NCI-H524 (cell line): ENCODE measurements at places on chromosomes 2 and 18.
A peak's percentile ranks its signal among the peaks of the same experiment; 100 is the strongest.

GRCh38 chr2:85024372-85025047 lies 53.5 kb downstream of the KCMF1 start:
- no peak for DNase-seq

DNA sequence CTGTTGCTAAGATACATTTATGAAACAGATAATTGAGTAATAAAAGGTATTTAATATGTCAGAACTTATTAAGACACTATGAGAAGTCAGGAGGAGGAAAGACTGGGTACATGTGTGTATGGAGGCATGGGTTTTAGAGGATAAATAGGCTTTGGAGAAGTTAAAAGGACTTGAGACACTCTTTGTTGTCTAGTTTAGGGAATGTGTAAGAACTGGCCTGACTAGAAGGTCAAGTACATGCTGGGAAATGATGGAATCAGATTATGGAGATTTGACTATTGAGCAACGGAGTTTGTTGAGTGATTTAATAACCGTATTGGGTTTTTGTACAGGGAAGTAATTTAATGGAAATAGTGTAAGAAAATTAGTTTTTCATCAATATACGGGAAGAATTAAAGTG lies 28.2 kb upstream of the SPDYA start:
- DNase-seq: no peak

DNA sequence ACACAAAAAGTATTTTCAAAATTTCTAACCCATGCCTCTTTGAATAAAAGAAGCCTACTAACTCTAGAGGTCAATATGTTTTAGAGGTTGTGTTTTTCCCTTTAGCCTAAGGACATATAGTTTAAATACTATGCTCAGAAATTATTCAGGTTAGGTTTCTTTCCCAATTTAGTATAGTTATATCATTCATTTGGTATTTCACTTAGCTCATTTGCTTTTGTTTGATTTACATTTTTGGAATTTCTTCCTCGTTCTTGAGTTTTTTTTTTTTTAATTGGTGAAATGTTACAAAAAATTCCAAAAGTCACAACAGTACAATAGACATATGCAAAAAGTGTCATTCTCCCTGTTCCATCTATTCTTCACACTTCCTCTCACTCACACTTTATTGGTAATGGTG lies 371.3 kb upstream of the TNP1 start:
- no peak for DNase-seq

- DNase-seq: no peak
These were observed 55.1 kb downstream of the CYP27C1 start for GRCh38 chr2:127164761-127165538.

- DNase-seq: no peak
These were observed 31.4 kb downstream of the FN1 start for GRCh38 chr2:215404348-215405012.

- peak; percentile 62 for DNase-seq
These were observed 109.7 kb downstream of the CLIP4 start for GRCh38 chr2:29224693-29225551.

- no peak for DNase-seq
These were observed 131.4 kb downstream of the ACOXL start for GRCh38 chr2:110863726-110864125.

- no peak for DNase-seq
These were observed 18.9 kb downstream of the PIK3C3 start for GRCh38 chr18:41973983-41974382.

DNA sequence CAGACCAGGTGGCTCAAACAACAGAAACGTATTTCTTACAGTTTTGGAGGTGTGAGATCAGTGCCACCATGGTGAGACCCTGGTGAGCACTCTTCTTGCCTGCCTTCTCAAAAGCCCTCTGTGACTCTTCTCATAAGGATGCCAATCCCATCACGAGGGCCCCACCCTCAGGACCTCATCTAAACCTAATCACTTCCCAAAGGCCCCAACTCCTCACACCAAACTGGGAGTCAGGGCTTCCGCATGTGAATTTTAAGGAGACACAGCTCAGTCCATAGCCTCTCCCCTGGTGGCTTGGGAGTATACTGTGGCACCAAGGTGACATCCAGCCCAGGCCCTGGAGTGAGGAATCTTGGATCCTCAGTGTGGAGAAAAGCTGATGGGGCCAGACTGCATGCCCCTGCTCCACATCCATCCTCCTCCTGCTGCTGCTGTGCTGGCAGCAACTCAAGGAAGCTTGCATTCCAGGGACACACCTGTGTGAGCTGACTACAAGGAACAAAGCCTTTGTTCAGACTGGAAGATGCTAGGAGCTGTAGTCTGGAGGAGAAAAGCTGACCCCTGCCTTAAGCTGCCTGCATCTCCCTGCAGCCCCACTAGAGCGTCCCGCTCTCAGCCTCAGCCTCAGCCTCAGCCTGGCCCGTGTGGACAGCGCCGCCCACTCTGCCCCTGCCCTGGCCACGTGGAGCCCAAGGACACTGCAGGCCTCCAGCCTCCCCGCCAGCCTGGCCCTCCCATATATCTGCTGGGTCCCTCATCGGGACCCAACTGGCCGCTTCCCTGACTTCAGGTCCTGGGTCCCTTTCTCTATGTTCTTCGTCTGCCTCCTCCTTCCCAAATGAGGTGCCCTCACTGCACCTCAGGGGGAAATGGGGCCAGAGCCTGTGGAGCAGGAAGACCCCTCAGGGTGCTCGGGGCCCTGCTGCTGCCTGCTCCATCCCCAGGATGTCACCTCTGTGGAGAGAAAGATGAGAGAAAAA lies 87.8 kb upstream of the RAB6C start:
- DNase-seq: no peak

DNA sequence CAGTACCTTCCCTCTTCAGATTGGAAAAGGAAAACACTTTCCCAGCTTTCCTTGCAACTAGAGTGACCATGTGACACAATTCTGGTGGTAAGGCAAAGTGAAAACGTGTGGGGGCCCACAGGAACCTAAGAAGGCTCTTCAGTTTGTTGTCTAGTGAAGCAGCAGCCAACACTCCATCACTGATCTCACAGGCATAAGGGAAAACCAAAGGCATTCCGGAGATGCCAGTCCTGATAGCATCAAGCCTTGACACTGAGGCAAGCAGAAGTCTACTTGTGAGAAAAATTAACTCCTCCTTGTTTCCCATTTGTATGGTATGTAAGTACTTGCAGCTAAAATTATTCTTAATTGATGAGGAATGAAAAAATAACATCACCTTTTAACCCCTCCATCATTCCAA lies 88.3 kb downstream of the ETAA1 start:
- no peak for DNase-seq

- DNase-seq: no peak
These were observed 278.5 kb downstream of the SRBD1 start for GRCh38 chr2:45332567-45332966.

DNA sequence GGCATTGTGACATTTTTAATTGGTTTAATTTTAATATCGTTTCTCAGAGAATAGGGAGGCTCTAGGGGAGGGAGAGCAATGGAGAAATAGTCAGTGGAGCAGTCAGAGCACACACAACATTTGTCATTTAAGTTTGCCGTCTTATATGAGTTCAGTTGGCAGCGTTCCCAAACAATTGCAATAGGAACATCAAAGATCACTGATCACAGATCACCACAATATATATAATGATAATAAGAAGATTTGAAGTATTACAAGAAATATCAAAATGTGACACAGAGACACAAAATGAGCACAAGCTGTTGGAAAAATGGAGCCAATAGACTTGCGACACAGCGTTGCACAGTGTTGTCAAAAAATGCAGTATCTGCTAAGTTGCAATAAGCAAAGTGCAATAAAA lies 303.7 kb downstream of the CDH19 start:
- DNase-seq: no peak

DNA sequence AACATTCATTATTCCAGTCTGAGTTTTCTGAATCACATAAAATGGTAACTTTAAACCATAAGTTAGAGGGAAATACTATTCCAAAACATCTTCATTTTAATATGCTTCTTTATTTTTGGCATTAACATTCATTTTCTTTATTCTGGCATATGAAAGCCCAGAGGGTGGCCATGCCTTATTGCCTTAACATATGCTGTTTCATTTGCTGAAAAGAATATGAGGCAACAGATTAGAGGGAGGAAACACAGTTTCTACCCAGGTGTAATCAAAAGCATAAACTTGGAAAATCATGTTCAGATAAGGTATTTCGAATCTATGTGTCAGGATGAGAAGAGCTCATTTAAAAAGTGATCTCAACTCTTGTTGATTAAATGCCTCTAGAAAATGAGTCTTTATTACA lies 379.9 kb upstream of the DSEL start:
- DNase-seq: no peak

- DNase-seq: no peak
These were observed 23.3 kb downstream of the CTDP1 start for GRCh38 chr18:79702906-79703305.

DNA sequence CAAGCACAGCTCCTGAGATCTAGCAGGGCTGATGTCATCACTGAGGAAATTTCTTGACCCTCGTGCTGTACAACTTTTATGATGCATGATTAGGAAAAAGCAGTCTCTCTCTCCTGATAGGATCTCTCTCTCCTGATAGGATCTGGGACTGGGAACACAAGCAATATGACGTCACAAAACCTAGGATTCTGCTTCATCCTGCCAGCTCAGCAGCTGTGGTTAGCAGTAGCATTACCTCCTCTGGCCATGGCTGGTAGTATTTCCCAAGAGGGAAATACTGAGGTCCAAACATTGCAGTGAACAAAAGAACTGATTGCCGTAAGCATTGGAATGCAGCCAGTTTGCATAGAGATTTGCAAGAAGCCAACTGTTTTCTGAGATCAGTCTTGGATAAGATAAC lies 521.2 kb upstream of the POU3F3 start:
- no peak for DNase-seq

GRCh38 chr2:179745635-179746256 lies 115.7 kb downstream of the ZNF385B start:
- DNase-seq: no peak

DNA sequence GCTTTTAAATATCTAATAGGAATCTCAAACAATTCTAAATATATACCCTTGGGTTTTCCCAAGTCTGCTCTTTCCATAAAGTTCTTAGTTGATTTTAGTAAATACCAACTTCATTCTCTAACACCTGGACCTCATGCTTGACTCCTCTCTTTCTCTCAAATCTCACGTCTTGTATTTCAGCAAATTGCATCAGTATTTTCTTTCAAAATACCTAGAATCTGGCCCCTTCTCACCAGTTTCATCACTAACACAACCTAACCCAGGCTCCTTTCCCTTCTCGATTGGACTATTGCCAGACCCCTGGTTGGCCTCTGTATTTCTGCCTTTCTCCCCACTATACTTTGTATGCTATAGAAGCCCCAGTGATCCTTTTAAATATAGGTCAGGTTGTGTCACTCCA lies 23.0 kb upstream of the FAM171B start:
- no peak for DNase-seq

GRCh38 chr2:60708630-60709320 lies 47.3 kb upstream of the PAPOLG start:
- peak; percentile 5 for DNase-seq

DNA sequence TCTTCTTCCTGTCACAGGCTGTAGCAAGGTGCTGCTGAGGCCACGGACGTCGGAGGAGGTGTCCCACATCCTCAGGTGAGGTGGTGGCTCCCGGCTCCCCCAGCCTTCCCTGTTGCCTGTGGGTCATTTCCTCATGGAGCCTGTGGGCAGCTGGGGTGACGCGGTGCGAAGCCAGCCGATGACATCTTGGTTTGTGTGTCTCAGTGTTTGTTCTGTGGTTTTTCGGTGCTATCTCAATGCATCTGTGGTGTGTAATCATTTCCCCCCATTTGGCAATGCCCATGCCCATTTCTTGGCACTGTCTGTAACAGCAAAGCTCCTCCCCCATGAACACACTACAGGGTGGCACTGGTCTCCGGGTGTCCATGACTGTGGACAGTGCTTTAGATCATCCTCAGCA lies 6.6 kb downstream of the D2HGDH start:
- DNase-seq: no peak

DNA sequence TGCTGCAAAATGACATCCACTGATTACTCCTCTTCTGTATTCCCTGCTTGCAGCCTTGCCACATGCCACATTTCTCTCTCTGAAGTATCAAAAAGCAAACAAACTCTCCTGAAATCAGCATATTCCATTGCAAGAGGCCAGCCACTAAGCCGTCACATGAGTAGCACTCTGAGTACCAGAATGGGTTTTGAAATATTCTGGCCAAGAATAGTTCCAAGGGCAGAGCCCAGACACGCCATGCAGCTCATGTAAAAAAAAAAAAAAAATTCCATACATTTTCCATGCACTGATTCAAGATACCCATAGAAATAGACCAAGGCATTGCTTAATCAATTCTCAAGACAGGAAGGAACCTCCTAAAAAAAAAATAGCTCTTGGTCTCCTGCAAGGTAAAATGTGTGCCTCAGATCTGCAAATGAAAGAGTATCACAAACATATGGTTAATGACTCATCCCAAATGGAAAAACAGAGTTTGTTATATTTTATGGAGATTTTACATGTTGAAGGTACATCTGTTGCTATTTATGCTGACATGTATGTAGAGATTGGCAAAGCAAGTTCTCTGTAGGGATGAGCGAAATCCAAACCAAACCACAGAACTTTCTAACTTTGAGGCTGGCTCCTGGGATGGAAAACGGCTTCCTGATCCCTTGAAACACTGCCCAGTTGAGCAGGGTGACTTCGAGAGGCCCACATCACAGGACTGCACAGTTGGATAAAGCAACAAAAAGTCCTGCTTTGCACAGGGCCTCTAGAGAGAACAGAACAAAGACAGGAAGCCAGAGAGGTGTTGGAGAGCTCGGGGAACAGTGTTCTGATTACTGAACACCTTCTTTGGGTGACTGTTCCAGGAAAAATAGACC lies 346.2 kb downstream of the ZNF521 start:
- DNase-seq: no peak
